GF-D8 (cell line): ENCODE measurements at places on chromosomes 6 and 20.

DNA sequence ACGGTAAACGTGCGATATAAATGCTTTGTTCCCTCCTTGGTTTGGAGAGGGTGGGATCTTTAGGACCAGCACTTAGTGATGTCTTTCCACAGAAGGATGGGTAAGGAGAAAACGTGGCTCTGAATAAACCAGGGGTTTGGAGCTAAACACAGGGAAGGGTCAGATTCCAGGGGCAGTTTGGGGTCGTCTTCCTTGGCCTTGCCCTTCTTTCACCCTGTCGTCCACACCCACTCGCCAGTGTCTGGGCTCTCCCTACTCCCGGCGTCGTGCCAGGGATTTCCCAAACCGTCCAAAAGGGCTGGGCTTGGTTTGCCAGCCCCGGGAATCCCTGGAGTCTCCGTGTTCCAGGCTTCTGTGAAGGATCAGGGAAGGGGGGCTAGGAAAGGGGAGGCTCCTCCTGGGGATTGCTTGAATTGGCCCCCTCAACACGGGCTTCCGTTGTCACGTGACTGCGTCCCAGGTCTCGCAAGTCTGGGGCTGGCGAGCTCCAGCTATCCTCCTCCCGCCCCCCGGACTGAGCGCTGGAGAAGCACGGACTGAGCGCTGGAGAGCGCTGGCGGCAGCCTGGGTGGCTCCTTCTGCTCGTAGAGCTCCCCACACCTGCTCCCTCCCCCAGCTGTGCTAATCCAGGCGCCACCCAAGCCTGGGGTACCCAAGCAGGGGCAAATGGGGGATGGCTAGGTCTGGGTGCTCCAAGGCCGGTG, 9.4 kb upstream of the ARMC12 start:
- peak; percentile 58 for DNase-seq

DNA sequence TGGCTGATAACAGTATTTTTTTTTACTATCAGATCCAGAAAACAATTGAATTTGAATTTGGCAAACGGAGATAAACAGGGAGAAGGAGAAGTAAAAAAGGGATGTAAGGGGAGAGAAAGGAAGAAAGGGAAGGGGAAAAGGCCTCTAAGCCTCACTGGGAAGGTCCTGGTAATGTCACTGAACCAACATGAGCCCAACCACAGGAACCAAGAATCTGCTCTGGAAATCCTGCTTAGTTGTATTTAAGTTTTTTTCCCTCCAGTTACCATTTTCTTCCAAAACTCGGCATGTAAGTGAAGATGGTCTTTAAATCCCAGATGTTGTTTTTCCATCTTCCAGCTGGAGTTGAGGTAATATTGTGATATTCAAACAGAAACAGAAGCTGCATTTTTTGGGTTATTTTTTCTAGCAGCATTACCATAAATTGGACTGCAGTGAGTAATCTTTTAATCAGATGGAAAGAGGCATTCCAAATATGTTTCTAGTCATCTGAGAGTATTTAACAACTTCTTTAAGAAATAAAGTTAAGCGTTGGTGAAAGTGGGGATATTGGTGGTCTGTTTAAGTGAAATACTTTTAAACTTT, 91.1 kb downstream of the TXNDC5 start:
- no peak for DNase-seq

DNA sequence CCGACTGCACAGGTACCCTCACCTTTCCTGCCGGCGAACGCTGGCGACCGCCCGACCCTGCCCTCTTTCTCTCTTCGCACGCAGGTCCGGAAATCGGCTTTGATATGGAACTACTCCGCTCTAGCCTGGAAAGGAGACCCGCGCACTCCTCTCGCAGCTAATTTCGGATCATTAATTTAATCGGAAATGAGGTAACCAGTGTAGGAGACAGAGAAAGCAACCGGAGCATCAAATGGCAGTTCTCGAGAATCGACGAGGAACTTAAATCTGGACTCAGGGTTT, 949 bp upstream of the ATXN1 start:
- no peak for DNase-seq

DNA sequence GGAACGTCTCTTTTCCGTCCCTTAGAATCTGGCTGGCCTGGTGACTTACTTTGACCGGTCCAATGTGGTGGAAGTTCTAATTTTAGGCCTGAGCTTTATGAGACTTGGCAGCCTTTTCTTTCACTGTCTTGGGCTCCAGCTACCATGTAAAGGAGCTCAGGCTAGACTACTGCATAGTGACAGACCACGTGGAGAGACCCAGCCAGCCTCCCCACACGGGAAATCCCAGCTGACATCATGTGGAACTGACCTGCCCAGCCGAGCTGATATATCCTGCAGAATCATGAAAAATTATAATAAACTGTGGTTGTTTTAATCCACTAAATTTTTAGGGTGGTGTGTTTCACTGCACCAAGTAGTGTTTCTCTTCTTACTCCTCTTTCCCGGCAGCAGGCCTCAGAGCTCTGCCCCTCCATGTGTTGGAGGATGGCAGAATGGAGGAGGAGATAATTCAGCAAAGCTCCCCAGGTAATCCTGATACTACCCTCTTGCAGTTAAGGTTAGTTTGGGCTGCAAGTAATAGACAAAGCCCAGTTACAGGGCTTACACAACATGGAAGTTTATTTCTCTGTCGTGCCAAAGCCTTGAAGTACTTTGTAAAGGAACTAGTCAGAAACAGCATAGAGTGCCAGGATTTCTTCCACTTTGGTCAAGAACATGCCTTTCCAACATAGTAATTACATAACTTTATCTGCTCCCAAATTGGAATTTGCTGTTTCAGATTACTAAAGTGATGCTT, 87.5 kb downstream of the SH3BGRL2 start:
- no peak for DNase-seq

DNA sequence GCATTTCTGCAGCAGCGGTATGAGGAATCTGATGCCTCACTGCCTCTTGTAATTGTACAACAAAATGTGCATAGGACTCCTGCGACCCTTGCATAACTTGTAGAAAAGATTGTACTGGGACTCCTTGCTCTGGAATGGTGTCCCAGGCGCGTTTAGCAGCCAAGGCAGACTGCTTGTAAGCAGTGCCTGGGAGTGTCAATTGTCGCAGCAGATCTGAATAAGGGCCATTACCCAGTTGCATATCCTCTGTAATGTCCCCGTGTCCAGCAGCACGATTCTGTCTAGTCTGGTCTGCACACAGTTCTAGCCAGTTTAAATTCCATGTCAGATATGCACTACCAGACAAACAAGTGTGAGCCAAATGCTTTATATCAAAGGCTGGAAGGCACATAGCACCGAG, 70.7 kb upstream of the BTN3A2 start:
- DNase-seq = no peak

- no peak for DNase-seq
These were observed 8.7 kb downstream of the DNAAF9 start for GRCh38 chr20:3398681-3399252.

- DNase-seq = no peak
These were observed 133.8 kb downstream of the ARID1B start for GRCh38 chr6:156910938-156911337.

DNA sequence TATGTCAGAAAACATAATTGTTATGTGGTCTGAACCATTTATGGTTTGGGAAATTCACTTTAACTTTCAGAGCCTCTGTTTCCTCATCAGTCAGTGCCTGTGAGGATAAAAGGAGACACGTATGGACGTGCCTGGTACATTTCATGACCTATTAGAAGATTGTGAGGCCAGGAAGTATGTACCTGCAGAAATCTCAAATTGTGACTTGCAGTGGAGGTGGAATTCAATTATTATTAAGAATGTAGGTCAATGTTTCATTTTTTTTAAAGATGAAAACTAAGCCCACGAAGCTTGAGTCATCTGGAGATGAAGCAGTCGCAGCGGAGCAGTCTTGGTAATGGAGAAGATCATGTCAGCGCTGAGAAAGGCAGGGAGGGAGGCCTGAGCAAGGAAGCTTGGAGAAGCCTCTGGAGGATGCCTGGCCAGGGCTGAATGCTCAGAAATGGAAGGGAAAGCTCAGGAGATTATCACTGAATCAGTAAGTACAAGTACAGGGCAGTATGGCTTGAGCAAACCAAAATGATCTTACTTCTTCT, 3.9 kb upstream of the DSE start:
- no peak for DNase-seq

DNA sequence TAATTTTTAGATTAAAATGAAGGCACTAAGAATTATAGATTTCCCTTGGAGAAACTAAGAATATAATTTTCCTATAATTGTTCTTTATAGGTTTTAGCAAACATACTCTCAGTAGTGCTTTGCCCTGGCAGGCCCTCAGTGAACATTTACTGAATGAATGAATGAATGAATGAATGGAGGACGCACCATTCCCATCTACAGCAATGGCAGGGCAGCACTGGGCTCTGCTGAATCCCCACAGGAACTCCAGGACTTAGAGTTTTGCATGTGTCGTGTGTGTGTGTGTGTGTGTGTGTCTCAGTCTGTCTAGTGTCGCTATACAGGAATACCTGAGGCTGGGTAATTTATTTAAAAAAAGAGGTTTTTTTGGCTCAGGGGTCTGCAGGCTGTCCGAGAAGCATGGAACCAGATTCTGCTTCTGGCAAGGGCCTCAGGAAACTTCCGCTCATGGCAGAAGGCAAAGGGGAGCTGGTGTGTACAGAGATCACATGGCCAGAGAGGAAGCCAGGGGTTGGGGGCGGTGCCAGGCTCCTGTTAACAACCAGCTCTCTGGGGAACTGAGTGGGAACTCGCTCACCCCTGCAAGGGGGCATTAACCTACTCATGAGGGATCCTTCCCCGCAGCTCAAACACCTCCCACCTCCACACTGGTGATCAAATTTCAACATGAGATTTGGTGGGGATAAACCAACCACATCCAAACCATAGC, 20.1 kb downstream of the RNASET2 start:
- peak; percentile 20 for DNase-seq

- no peak for DNase-seq
These were observed 53.1 kb downstream of the DSTN start for GRCh38 chr20:17622851-17623508.

DNA sequence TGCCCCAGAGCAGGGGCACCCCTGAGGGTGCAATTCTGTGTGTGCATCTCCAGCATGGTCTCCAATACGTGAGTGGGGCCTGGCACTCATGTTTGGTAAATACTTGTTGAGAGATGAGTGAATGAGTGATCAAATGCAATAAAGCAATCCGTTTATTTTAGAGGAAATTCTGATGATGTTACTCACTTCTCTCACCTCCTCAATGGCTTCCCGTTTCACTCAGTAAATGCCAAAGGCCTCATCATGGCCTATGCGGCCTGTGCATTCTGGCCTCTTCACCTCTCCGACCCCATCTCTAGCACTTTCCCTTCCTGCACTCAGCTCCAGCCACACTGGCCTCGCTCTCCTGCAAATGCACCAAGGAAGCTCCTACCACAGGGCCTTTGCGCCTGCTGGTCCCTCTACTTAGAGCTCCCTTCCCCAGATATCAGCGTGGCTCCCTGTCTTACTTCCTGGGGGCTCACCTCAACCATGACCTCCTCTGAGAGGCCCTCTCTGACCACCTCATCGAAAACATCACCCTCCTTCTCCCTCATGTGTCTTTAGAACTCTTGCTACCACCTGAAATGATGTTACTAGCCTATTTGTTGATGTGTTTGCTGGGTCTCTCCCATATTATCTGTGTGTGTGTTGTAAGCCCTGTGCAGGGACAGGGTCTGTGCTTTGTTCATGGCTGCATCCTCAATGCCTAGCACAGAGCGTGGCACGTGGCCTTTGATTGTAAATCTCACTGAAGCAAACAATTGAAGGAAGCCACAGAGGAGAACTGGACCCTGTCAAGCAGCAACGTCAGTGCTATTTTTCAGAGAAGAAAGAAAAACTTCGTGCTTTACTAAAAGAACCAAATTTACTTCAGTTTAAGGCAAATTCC, 42.6 kb downstream of the RAB44 start:
- no peak for DNase-seq

DNA sequence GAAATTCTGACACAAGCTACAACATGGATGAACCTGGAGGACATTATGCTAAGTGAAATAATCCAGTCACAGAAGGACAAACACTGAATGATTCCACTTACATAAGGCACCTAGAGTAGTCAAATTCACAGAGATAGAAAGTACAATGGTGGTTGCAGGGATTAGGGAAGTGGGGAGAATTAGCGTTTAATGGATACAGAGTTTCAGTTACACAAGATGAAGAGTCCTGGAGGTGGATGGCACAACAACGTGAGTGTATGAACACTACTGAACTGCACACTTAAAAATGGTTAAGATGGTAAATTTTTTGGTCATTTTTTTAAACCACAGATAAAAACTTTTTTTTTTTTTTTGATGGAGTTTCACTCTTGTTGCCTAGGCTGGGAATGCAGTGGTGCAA, 24.7 kb downstream of the MOCS3 start:
- DNase-seq = no peak

DNA sequence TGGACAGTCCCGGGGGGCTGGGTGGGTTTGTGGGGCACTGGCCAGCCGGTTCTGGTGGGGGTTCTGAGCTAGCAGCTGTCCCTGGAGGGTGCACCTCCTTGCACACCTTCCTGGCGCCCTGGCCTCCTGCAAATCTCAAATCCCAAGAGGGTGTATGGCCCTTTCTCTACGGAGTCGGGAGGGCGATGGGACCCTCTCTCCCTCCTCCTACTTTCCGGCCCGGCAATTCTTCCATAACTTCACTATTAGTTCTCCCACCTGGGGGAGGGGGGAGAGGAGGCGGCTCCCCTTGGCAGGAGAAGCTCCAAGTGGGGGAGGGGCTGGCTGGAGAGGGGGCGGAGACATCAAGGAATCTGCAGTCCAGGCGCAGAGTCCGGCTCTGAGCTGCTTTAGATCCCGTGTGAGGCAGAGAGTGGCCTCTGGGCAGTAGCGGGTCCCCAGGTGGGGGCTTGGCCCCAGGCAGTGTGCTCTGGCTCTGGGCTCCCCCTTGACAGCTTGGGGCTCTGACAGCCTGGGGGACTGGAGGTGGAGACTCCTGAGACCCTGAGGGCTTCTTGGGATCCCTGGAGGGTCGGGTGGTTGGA, 1.4 kb upstream of the LAMA5 start:
- DNase-seq = no peak
